ENCODE measurements at places on chromosomes 7 and 10.

DNA sequence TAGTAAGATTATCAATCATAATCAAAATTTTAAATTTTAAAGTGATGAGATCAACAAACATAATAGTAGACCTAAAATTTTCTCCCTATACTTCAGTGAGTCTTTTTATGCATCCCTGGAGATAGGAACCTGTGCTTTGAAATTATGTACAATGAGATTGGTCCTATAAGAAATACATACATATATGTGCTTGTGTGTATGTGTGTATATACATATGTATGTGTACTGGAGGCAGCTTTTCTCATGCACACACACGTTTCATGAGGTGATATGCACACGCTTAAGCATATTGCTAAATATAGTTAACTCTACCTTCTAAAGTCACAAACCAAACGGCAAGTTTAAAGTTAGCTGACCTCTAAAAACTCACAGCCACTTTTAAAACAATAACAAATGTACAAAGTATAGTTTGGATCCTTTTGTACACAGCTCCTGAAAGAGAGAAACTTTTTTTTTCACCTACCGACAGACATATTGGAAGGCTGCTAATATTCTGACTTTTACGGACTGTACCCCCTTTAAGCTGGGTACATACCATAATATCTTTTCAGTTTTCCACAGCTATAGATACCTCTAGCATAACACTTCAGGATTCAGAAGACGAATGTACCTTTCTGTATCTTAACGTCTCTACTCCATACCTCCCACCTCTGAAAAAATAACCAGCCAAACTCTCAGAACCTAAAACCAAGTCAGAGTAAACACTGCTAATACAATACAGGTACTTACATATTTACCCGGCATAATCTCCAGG is 3.3 kb downstream of the ITGB1 start:
- no peak for DNase-seq

DNA sequence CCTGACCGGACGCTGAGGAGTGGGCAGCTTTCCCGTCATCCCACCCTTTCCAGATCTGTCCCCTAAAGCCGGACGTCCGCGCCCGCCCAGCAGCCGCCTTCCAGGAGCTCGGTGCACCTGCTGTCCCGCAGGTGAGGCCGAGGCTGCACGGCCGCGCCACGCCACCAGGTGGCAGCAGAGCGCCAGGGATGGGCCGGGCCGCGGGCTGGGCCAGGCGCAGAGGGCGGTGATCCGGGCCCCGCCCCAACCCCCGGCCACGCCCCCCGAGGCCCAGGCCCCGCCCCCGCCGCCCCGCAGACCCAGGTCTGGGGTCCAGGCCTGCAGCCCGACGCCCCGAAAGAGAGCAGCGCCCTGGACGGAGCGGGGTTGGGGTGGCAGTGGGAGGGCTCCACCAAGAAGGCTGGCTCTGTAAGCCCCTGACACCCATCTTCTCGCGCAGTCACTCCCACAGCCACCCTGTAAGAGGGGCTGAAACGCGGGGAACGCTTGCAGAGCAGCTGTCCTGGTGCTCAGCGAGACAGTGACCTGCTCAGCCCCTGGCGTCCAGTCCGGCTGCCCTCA is 32.2 kb downstream of the FOXL3 start:
- DNase-seq = no peak

GRCh38 chr7:74493295-74493694 is 39.6 kb downstream of the GTF2IRD1 start:
- DNase-seq = no peak

DNA sequence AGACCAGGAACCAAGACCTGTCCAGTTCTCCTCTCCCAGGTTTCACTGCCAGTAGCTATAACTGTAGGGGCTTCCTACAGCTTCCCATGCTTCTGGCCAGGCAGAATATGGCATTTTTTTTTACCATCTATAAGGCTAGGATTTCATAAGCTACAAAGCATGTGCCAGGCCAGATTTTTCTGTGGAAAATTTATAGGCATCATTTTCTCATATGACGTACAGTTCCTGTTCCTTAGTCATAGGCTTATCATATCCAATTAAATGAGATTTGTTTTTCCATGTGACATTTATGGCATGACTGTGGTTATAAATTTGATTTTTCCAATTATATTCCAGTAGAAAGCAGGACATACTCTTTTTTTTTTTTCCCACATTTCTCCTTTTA is 208.6 kb upstream of the NPY start:
- DNase-seq = no peak

DNA sequence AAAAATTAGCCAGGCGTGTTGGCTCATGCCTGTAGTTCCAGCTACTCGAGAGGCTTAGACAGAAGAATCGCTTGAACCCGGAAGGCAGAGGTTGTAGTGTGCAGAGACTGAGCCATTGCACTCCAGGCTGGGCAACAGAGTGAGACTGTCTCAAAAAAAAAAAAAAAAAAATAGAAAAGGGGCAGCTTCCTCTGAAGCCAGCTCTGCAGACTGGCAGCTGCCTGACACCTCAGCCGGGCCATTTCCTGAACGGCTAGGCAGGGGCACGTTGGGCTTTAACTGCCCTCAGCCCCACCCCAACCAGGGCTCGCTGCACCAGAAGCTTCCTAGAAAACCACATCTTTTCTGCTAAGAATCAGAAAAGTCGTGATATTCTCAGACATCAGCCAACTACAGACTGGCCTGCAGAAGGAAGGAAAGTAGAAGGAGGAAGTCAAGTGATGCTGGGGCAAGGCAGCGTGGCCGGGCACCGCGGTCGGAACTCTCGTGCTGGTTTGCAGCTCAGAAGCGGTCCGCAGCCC is 38.0 kb downstream of the PRKAG2 start:
- DNase-seq = no peak

DNA sequence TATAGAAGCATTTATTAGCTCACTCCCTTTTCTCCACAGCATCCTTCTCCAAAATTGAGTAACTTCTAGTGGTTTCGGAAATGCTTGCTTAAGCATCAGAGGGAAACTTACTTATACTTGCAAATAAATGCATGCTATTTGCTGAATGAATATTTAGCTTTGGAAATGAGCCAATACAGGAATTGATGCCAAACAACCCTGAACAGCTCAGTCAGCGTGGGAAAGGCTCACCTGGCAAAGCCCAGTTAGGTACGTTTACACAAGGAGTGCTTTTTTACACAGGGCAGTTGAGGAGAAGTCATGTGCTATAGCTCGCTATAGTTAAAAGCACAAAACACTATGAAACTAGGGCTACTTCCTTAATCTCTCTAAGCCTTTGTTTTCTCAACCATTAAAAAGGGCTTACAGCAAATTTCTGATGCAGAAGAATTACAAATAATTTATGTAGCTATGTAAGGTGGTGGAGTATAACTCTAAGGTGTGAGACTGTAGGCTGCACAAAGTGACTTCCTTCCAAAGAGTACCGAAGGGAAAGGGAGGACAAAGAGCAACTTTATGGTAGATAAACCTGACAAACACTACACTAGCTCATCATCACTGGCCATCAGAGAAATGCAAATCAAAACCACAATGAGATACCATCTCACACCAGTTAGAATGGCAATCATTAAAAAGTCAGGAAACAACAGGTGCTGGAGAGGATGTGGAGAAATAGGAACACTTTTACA is 498.2 kb downstream of the PHTF2 start:
- DNase-seq = no peak

DNA sequence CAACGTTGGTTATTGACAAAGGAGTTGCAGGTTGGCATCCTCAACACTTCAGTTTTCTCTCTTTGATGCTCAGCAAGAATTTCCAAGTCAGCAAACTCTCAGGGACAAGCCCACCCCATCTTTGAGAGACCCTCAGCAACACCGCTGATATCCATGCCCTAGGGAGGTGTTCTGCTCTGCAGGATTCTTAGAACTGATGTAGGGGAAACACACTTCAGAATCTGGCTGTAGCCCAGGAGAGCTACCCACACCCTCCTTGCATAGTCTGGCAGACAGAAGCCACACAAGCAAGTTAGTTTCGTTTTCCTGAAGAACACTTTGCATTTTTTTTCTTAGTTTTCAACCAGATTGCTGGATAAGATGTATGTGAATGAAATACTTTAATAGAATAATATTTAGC is 822 bp downstream of the SAMD9L start:
- DNase-seq = no peak

- no peak for DNase-seq
Observed at GRCh38 chr10:4443419-4443818, 382.6 kb upstream of the AKR1E2 start.

DNA sequence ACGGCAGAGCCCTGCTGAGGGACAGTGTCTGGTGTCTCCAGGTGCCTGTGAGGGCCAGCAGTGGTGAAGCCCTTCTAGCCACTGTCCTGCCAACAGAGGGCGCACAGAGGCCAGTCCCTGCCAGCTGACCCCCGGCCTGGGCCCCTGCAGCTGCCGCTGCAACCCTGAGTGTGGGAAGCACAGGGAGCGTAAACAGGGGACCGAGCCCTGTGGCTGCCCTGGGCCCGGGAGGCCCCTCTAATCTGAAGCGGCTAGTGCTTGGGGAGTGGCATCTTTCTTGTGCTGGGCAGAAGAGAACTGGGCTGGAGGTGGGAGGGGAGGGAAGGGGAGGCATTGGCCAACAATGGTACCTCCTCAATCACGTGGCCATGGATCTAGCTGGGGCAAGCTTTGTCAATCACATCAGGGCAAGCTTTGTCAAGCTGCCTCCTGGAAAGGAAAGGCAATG is 34.6 kb downstream of the TRIM8 start:
- DNase-seq = no peak

- DNase-seq = no peak
Observed at GRCh38 chr7:55787796-55788195, 74.8 kb downstream of the SEPTIN14 start.

GRCh38 chr7:35839860-35840854 is 39.3 kb downstream of the SEPTIN7 start:
- no peak for DNase-seq

DNA sequence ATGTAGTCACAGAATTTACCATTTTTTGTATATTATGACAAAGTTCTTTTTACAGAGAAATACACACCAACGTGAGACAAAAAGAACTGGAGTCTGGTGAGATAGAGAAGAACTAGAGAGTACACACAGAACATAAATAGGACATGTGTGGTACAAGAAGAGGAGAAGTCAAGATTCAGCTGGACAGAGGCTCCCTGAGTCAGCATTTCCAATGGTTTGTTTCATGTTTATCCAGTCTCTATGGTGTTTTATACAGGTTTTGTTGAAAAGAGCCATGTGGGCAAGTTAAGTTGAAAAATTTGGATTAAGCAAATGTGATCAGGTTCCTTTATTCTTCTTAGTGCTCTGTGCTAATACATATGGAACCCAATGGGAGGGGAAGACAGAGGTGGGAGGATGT is 105.5 kb upstream of the AKR1E2 start:
- no peak for DNase-seq

DNA sequence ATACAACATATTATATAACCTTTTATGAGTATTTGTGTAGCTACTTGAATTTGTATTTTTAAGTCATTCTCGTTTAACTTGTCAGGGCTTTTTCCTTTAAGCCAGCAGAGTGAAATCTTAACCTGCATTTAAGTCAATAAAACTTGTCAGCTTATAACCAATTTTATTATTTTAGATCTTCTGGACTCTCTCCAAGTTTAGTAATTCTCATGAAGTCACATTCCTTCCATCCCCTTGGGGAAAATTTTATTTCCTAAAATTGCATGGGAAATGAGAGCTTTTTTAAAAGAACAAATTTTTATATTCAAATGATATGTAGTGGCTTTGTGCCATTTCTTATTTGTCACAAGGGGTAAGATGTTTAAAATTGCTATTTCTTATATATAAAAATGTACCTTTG is 74.0 kb downstream of the SEPTIN7 start:
- no peak for DNase-seq

GRCh38 chr10:6270951-6271350 is 68.2 kb downstream of the PFKFB3 start:
- DNase-seq = no peak

GRCh38 chr10:67114945-67115344 is 189.1 kb downstream of the LRRTM3 start:
- no peak for DNase-seq

DNA sequence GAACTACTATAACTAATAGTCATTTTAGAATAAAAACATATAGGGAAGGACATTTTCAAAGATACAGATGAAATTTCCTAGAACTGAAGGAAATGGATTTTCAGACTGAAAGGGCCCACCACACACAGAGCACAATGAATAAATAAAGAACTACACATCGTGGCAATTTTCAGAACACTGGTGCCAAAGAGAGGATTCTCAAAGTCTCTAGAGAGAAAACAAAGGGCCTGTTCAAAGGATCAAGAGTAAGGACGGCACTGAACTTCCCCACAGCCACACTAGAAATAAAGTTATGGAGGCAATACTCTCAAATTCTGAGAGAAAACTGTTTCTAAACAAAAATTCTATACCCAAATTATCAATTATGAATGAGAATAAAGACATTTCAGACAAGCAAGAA is 21.9 kb downstream of the NAPEPLD start:
- DNase-seq = no peak

DNA sequence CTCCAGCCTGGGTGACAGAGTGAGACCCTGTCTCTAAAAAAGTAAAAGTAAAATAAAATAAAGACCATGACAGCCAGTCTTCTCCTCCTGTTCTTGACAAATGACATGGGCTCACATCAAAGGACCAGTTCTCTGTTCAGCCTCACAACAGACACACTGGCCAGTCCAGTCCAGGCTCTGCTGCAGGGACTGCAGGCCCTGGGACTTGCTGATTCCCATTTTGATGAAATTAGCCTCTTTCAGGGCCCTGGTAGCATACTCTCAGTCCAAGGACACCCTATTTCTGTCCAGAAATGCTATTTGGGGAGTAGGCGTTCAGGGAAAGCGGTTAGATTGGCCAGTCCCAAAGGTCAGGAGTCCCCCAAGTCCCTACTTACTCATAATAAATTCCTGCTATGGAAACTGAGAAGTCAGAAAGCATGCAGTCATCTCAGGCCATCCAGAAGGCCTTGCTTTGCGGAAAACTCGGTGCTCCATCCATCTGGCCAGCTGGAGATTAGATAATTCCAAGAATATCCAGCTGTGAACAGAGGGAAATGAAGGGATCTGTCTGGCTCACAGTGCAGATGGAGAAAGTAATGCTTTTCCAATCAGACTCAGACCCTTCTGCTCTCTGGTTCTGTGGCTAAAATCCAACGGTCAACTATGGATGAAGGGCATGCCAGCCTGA is 74.4 kb downstream of the RAB11FIP2 start:
- DNase-seq = no peak

- no peak for DNase-seq
Observed at GRCh38 chr10:110812583-110812982, 59.1 kb upstream of the PDCD4 start.

DNA sequence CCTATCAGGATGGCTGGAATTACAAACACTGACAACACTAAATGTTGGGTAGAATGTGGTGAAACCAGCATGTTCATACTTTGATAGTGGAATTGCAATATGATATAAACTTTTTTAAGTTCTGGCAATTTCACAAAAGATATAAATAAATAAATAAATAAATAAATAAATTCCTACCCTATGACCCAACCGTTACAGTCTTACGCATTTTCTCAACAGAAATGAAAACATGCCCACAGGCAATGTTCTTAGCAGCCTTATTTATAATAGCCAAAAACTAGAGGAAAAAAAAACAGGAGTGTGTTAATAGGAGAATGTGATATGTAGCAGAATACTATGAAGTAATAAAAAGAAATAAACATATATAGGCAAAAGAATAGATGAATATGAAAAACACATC is 318.9 kb downstream of the IPMK start:
- DNase-seq = no peak
